ENCODE measurements at places on chromosomes 4 and X.

DNA sequence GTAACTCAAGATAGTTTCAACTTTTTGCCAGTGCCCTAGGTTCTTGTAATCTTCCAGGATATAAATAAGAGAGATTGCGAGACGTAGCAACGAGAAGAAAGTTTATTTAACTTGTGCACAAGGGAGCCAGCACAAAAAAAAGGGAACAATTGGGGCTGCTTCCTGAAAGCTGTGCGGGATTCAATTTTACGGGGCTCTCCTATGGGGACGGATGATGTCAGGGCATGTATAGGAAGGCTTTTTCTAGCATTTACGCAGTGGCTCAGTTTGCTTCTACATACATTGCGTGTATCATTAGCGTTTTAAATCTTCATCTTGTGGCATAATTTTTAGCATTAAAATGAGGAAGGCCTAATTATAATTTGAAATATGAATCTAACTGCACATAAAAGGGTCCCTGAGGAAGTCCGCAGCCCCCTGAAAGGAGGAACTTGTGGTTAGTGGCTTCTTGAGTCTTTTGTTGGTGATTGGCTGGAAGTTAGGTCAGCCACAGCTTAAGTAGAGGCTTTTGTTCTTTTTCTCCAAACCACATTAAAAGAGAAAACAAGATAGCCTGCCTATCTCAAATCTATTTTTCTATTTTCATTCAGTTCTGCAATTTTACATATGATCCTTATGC lies 668.2 kb upstream of the NDST4 start:
- DNase-seq: no peak

- DNase-seq: no peak
Observed at GRCh38 chr4:173573286-173573685, 43.3 kb upstream of the HAND2 start.

DNA sequence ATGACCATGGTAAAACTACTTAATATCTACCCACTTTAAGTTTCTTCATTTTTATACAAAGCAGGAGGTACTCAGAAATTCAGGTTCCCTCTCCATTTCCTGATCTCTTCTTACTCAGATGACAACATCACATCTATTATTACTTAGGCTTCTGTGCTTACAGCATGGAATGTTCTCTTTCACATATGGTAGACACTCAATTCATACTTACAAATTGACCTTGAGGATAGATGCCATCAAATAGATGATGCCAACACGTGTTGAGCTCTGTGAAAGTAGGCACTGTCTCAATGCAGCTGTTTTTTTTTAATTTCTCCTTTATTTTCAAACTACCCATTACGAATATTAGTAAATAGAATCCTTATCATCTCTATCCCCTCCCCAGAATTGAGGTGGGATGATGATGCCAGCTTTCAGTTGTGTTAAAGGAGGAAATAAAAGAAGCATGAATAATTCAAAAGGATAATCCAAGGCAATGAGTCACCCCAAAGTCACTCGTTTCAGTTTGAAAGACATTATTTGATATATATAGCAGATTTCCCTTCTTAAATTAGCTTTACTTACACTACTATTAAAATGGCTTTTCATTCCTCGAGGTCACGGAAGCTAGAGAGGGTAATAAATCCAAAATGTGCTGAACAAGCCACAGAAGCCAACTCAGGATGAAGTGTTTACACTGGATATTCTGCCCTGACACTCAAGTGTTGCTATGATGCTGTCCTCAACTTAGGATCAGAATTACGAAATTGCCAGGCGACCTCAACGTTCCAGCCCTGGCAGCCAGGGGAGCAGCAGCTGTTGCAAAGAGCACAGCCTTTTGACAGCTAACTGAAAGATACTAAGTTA lies 124.2 kb upstream of the EOLA2 start:
- no peak for DNase-seq

DNA sequence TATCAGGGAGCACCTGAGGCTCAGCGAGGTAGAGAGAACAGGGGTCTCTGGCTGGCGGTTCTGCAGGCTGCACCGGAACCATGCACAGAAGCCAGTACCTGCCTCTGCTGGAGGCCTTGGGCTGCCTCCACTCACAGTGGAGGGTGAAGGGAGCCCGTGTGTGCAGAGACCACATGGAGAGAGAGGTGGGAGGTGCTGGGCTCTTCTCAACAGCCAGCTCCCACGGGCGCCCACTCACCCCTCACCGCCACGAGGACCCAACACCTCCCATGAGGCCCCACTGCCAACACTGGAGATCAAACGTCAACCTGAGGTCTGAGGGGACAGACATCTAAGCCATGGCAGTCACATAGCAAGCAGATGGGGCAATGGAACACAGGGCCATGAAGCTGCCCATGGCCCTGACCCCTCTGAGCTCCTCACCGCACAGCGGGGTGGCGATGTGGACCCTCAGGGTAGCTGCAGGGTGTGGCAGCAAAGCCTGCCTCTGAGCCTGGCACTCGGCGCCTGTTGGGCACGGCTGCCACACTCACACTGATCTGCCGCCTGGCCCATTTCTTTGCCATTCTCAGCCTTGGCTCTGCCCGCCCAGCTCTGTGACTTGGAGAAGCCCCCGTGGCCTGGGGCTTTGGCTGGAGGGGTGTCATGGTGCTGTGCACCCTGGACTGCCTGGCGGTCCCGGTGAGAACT lies 44.8 kb downstream of the ADRA2C start:
- DNase-seq: no peak

- no peak for DNase-seq
Observed at GRCh38 chrX:123310112-123310511, 126.0 kb downstream of the GRIA3 start.

DNA sequence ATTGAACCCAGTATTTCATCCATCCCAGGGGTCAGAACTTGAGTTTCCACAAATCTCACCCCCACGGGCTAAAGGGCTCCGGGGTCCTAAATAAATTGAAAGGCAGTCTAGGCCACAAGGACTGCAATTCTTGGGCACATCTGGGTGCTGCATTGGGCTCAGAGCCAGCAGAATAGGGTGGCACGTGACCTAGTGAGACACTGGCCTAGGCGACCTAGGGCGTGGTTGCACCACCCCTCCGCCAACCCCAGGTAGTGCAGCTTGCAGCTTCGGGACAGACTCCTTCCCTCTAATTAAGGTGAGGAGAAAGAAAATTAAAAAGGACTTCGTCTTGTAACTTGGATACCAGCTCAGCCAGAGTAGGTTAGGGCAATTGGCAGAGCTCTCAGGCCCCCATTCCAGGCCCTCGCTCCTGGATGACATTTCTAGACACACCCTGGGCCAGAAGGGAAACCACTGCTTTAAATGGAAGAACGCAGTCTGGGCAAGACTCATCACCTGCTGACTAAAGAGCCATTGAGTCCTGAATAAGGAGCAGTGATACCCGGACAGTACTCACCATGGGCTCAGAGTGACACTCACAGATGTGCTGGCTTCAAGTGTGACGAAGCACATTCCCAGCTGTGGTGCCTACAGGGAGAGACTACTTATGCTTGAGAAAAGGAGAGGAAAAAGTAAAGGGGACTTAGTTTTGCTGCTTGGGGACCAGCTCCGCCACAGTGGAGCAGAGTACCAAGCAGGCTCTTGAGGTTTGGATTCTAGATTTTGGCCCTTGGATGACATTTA lies 735.4 kb downstream of the FSTL5 start:
- no peak for DNase-seq

DNA sequence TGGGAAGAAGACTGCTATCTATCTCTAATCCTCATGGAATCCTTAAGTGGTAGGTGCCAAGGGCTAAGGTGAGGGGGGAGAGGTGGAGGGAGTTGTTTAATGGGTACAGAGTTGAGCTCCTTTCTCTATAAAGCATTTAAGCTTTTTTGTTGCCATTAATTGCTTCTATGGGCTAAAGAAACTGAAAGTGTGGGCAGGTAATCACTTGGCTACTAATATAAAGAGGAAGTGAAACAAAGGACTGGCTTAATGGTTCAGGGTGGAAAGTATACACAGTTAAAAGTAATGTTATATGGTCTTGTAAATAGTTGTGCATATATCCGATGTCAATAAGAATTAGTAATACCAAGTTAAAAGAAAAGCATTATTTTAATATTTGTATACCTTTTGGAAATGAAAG lies 83.9 kb downstream of the POLA1 start:
- no peak for DNase-seq

- DNase-seq: no peak
Observed at GRCh38 chr4:142960867-142961644, 115.0 kb upstream of the INPP4B start.

- no peak for DNase-seq
Observed at GRCh38 chrX:80016182-80016581, 1.6 kb downstream of the TBX22 start.

DNA sequence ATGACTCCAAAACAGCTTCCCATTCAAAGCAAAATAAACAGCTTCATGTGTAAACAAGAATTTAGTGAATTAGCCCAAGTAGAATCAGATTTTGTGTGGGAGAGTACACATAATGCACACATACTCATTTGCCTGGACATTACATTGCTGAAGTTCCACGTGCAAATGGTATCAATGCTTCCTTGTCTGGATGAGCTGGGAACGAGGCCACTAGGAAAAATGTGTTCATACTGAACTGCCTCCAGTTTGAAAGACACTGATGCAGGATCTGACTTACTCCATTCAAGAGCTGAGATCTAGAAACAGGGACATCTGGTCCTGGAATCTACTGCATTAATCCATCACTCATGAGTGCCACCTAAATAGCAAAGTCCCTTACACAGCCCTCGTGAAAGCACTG lies 228.0 kb downstream of the APBB2 start:
- DNase-seq: no peak

DNA sequence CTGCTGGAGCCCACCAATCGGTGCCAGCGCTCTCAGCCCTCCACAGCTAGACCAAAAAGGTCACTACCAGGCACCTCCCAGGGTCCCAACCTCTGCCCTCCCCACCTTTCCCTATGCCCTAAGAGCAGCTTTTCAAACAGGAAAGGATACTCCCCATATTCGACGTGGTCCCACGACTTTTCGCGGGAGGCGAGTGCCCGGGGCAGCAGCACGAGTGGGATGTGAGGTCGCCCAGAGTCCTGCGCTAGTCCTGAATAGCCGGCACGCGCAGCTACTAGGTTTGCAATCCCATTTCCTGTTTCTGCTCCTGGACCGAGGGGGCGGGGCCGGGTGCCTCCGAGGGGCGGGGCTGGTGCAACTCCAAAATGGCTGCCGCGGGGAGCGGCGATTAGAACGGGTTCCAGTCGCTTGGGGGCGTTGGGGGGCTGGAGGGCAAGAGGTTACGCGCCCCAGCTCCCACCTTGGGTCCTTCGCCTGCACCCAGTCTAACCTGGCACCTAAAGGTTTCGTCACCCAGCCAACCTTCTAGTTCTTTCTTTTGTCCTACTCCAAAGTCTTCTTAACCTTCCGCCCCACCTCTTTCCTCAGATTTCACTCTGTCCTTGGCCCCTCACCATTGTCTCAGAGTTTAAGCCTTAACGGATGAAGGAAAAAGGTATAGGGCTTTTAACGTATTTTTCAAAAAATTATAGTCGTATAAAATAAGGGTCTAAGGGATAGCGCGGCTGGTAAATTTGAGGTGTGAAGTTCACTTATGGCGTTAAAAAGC lies 85.0 kb upstream of the TENT5D start:
- peak; percentile 24 for DNase-seq

GRCh38 chr4:71366766-71367165 lies 27.9 kb downstream of the SLC4A4 start:
- no peak for DNase-seq

DNA sequence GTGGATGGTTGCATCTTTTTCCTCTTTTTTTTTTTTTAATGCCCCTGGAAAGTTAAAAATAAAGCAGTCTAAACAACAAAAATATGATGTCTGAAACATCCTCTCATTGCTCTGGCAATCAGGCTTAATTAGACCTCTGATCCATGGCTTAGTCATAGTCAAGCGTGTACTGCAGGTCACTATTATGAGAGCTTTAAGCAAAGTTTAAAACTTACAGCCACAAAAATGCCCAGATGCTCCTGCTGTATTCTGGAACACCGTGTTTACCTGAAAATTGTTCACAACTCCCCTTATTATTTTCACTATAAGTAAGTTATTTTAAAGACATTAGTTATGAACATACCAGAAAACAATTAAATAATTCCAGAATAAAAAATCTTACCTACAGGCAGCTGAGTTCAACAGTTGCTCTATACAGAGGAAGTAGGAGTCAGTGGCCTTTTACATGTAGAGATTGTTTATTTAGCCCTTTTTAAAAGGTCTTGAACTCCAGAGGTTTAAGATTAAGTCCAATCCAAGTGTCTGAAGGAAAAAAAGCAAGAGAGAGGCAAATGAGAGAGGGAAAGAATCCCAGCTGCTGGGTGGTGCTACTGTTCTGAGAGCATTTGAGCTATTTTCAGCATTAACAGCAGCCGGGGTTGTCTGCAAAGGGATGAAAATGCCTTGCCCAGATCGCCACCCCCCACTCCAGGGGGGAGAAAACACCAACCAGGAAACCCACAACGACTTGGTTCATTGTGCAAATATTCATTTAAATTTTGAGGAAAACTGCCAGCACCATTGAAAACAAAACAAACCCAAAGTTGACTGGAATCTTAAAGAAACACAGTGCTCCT lies 36.9 kb downstream of the SORBS2 start:
- no peak for DNase-seq

GRCh38 chr4:112735474-112735951 lies 98.6 kb downstream of the LARP7 start:
- DNase-seq: peak; percentile 31

DNA sequence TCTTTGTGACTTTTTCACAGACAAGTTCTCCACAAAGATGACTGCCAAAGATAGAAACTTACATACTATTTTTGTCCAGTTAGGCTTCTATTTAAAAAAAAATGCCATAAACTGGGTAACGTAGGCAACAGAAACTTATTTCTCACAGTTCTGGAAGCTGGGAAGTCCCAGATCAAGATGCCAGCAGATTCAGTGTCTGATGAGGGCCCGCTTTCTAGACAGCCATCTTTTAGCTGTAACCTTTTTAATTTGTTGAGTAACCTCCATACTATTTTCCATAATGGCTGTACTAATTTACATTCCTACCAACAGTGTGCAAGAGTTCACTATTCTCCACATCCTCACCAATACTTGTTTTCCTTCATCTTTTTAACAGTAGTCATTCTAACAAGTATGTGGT lies 55.5 kb downstream of the ARHGEF38 start:
- DNase-seq: no peak

GRCh38 chr4:8676676-8677075 lies 84.1 kb downstream of the CPZ start:
- no peak for DNase-seq

DNA sequence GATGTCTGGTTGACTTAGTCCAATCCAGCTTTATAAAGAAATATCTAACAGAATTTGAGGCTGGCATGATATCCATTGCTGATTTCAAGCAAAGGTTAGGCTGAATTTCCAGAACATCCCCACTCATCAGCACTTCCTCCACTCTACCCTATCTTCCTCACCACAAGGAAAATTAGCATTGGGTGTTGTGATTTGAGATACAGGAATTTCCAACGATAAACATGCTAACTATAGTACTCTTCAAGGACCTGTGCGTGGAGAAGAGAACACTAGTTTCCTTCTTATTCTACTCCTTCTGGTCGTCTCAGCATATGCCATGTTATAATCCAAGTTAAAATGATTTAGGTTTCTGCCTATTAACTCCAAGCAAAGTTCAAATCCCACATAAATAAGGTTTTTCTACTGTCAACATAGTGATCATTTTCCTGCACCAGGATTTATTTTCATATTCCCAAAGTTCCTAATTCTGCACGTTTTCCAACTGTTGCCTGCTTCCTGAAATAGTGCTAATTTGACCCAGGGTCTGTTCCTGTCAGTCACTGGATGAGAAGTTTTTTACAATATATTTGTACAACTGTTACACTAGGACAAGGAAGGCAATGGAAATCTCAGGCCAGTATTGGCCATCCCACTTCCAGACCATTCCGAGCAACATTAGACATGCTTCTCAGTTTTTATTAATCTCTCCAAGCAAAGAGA lies 177.6 kb upstream of the EDNRA start:
- no peak for DNase-seq

- DNase-seq: no peak
Observed at GRCh38 chr4:135269125-135269890, 1067.7 kb upstream of the PABPC4L start.

All from stimulated activated CD8-positive, alpha-beta memory T cell treated with anti-CD3 and anti-CD28 coated beads, Interleukin-4, amount 100 ng/mL, for 48 hours (primary cell).